ENCODE measurements at places on chromosomes 16 and 17.

- DNase-seq, result peak; percentile 8
These were observed 13.0 kb downstream of the CDH13 start for GRCh38 chr16:82639666-82640336.

- DNase-seq, result no peak
These were observed 80.2 kb upstream of the CIBAR2 start for GRCh38 chr16:85192238-85193114.

DNA sequence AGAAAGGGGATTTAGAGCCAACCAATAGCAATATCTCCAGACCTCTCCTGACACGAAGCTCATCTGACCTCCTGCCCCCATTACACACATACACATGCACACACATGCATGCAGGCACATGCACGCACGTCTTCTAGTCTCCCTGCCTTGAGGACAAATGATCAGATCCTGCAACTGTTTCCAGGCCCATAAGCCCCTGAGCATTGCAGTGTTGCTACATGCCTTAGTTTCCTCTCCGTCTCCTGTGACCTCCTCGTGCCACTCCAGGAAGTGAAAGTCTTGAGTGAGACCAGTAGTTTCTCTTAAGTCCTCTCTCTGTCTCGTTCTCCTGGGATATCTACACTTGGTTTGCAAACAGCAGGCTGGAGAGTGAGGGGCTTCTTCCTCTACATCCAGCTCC lies 8.2 kb downstream of the CIITA start:
- DNase-seq, result no peak

DNA sequence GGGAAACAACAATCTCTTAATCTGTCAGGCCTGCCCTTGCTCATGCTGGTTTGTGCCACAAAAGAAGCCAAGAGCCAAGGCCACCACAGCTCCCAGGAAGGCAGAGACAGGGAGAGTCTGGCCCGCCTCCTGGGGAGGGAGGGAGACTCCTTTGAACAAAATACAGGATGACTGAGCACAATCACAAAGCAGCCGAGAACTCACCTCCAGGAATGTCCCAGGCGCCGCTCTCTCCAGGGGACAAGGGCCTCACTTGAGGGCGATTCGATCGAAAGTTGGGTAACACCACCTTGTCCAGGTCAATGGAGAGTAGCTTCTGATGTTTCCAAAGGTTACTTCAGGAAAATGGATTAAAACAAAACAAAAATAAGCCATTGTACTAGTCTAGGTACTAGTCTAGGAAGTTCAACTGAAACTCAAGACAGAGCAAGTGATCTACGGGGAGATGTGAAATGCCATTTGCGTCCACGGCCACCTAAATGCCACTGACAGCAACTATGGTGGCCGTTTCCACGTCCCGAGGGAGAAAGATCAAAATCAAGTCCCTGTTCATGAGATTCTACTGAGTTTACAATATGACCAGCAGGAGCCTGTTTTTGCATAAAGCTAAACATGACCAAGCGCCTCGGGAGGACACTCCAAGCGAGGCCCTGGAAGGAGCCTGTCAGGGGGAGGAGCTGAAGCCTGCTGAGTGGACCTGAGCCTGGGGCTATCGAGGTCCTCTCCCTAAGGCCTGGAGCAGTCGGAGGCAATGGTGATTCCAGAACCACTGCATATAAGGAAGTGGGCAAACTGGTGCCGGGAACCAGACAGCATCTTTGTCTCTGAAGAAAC lies 13.4 kb upstream of the SLC38A8 start:
- no peak for DNase-seq

- DNase-seq, result no peak
These were observed 56.9 kb downstream of the NOS2 start for GRCh38 chr17:27743281-27743885.

- no peak for DNase-seq
These were observed 16.3 kb upstream of the CBFA2T3 start for GRCh38 chr16:88993166-88993761.

GRCh38 chr17:44022246-44022645 lies 7.5 kb upstream of the TMEM101 start:
- DNase-seq, result no peak

GRCh38 chr16:1330260-1330914 lies 3.1 kb upstream of the BAIAP3 start:
- DNase-seq, result no peak

GRCh38 chr17:2697611-2698162 lies 13.9 kb downstream of the CLUH start:
- no peak for DNase-seq

- no peak for DNase-seq
These were observed 7.9 kb upstream of the THUMPD1 start for GRCh38 chr16:20749474-20749873.

- no peak for DNase-seq
These were observed 101.1 kb downstream of the CMIP start for GRCh38 chr16:81545470-81546250.

DNA sequence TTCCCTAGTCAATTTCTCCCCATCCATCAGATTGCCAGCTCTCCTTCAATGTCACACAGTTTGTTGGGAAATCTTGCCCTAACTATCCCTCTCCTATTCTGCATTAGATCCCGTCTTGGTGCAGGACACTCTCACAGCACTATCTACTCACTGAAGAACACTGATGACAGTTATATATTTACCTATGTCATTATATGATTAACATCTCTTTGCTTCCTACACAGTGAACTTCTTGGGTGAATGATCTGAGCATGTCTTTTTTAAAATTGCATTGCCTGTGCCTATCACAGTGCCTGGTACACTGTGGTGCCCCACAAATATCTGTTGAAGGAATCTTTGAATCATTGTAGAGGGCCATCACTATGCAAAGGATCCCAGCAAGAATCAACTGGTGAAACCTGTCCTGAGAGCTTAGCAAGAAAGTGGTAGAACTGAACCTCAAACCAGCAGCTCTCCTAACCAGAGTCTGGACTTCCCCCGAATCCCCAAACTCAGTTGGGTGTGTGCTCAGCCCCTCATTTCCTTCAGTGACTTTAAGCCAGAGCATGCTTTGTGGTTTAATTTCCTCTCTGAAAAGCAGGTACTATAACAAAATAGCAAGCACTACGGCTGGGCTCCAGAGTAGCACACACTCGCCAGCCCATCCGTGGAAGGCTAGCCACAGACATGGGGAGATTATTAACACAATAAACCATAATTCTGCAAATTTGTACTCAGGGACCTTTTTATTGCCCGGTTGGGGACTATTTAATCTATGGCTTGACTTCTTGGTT lies 680.7 kb upstream of the SALL1 start:
- DNase-seq, result no peak

- no peak for DNase-seq
These were observed 19.2 kb downstream of the VAC14 start for GRCh38 chr16:70781800-70782199.

DNA sequence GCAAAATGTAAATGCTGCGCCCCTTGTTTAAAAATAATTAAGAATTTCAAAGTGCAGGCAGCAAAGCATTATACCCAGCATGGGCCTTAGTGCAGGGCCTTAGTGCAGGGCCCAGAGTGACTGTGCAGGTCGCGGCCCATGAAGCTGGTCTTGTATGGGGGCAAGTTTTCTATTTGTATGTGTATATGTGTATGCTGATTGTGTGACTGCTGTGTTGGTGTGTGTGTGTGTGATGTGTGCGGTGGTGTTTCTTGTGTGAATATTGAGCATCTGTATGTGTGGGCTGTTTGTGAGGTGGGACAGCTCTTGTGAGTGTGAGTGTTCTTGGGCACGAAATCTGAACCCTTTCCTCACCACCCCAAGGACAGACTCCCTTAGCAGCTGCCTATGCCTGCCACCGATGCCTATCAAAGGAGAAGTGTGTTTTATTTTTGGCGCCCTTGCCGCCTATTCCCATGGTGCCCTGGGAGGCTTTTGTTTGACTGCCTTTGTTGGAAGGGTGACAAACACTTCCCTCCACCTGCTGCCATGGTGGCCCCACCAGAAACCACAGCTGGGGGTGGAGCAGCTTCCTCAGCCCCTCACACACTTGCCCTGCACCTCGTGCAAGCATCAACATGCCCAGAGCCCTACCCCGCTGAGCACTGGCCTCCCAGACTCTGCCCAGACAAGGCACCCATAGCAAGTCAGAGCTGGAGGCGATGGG lies 18.0 kb downstream of the CCR7 start:
- no peak for DNase-seq

DNA sequence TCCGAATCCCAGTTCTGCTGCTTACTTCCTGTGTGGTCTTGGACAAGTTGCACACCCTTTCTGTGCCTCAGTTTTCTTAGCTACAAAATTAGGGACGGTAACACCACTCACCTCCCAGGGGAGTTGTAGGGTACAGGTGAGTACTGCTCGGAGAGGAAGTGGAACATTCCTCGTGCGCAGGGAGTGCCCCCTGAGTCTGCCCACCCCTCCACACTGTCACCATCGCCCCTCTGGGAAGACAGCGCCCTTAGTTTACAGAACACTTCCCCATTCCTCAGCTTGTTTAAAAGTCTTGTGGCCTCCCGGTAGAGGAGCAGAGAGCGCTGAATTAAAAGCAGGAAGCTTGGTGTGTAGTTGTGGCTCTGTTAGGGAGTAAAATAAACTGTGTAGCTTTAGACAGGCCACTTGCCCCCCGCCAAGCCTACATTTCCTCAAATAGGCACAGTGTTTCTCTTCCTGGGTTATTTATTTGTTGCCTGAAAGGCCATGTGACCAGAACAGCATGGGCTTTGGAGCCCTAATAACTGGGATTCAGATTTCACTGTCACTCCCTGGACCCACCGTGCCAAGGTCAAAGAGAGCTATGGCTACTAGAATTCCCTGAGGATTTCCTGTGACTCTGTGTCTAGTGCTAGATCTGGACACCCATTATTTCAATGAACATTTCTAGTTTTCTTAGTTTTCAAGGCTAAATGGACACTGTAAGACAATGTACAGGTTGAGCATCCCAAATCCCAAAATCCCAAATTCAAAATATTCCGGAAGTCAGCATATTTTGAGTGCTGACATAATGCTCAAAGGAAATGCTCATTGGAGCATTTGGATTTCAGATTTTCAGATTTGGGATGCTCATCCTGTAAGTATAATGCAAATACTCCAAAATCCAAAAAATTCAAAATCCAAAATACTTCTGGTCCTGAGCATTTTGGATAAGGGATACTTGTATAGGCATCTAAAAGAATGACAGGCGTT lies 372.5 kb downstream of the SNX29 start:
- DNase-seq, result no peak

DNA sequence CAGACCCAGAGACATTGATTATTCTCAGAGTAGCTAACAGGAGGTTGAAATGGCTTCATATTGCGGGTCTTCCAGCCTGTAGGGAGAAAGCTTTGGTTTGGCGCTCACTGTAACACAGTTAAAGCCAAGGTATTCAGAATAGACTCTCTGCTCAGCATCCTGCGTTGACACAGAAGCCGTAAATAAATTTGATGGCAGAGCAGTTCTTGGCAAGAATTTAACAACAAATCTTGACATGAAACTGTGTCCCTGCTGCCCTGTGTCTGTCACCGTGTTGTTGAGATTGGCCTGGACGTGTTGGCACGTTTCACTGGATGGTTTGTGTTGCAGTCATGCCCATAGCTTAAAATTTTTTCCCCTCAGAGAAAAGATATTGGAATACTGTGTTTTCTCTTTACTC lies 359.6 kb downstream of the SNX29 start:
- peak; percentile 17 for DNase-seq

DNA sequence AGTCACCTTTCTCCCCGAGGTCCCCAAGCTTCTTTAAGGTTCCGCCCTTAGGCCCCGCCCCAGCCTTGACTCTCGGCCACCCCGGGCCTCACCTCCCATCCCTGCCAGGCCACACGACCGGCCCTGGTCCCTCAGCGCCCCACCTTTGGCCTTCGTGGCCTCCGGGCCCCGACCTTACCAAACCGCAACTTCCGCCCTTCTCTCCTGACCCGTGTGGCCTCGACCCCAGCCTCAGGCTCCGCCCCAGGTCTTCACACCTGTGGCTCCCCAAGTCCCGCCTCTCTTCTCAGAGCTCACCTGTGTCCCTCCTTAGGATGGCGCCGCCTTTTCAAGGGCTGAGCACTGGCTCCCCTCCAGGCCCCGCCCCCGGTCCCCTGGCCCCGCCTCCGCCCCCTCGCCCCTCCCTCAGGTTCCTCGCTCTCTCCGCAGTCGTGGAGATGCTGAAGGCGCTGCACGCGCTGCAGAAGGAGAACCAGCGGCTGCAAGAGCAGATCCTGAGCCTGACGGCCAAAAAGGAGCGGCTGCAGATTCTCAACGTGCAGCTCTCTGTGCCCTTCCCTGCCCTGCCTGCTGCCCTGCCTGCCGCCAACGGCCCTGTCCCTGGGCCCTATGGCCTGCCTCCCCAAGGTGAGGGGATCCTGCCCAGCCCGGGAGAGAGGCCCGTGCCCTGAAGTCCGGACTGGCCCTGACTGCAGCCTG lies 10.0 kb upstream of the CISD3 start:
- DNase-seq, result no peak

DNA sequence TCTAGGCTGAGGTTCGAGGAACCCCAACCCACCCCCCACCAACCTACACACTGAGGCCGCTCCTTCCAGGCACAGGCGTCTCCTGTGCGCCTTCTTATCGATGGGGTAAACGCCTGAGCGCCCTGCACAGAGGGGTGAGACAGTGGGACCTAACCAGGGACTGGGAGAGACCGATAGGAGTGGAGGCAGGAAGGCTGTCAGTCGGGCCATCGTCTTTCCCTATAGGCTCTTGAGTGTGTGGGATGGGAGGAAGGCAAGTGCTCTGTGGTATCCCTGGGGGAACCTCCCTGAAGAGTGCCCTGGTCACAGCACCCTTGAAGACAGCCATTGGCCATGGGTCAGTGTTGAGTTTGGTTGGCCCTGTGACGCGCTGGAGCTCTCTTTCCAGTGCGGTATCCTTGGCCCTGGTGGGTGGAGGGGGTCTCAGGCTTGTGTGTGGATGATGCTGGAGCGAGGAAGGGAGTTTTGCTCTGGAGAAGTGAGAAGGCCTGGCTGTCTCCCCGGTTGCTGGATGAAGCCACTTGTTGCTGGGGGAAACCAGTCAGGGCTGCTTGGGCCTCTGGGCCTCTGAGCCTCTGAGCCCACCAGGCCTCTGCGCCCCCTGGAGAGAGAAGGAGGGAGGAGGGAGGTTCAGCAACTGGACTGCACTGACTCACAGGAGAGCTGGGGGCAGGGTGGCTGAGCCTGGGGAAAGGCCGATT lies 1.7 kb downstream of the GPRC5C start:
- no peak for DNase-seq

- no peak for DNase-seq
These were observed 496.7 kb upstream of the RBFOX1 start for GRCh38 chr16:6835941-6836340.

DNA sequence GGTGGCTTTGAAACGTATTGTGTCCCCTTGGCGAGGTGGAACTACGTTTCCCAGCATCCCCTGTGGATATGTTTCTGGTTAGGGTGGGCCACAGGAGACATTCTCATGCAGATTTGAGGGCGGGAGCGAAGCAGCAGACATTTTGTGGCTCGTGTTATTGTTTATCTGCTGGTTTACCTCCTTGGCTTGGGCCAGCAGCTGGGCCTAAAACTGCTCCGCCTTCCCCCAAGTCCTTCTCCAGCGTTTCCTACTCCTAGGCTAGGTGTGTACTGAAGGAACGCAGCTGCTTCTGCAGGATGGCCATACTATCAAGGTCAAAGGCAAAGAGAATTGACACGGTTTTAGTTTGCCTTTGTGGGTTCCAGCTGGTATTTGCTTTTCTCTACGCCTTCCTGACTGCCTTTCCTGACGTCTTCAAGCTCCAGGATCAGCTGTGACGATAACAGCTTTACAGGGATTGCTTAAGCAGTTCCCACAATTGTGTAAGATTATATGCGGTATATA lies 17.2 kb upstream of the WSB1 start:
- no peak for DNase-seq
